ENCODE measurements at places on chromosomes 5 and 9. TPM values are rescaled to one million over a fixed set of nuclear protein-coding genes. Genes with fewer than 3 reads are reported as not detected.

GRCh38 chr9:134071149-134071548 is 3.3 kb upstream of the BRD3 start:
- DNase-seq: no peak

- no peak for DNase-seq
Measured at GRCh38 chr9:77865385-77866047, 166.1 kb downstream of the GNAQ start.

Gene HACD4
- total RNA-seq: 0.77 TPM

Gene CYLC2
- not detected for total RNA-seq

Gene PHF24
- 0.76 TPM for total RNA-seq

Gene SMIM33
- not detected for total RNA-seq

- no peak for DNase-seq
Measured at GRCh38 chr5:136155761-136156160, 23.1 kb downstream of the SMAD5 start.

Gene SLC1A1
- total RNA-seq: 14.1 TPM

GRCh38 chr9:893843-894420 is 52.4 kb downstream of the DMRT1 start:
- peak; percentile 18 for DNase-seq

- DNase-seq: no peak
Measured at GRCh38 chr5:102294886-102295395, 1.1 kb downstream of the SLCO4C1 start.

Gene ZNG1C
- 1.3 TPM for total RNA-seq

Gene PCDHA11
- 0.26 TPM for total RNA-seq

DNA sequence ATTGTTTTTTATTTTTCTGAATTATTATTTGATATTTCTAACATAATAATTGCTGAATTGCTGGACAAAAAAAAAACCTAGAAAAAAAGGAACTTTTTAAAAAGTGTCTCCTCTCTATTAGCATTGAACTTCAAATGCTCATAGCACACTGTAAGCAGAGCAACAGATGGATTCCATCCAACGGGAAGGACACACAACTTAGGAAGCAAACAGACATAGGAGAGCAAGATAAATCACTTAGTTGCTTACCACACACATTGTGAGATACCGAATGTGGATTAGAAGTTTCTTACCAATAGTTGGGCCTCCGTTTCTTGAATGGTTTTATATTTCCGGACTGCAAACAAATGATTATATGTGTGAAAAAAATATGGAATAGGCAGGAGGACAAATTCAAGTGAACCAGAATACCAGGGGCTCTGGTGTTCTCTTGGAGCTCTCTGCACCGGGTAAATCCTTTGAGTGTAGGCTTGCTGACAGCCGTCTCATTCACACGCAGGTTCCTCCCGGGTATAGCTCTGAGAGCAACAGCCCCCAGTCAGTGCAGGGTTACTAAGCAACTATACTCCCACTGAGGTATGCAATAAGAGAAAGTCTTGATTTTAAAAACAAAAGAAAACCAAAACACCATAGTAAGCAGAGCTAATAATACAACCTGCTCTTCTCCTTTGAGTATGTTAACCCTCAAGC is 217.6 kb downstream of the TMEM167A start:
- no peak for DNase-seq

DNA sequence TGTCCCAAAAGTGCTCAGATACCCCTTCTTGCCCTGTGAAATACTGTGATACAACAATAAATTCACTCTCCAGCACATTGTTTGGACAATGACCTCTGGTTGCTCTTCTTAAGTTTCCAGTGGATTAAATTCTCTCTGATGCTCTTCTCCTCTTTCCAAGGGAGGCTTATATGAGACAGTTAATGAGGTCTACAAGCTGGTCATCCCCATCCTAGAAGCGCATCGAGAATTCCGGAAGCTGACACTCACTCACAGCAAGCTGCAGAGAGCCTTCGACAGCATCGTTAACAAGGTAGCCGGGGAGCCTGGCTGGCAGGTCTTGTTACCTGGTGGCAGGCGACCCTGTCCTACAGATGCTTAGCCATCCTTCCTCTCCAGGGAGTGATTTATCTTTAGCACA is 226.5 kb downstream of the DOCK8 start:
- DNase-seq: no peak

DNA sequence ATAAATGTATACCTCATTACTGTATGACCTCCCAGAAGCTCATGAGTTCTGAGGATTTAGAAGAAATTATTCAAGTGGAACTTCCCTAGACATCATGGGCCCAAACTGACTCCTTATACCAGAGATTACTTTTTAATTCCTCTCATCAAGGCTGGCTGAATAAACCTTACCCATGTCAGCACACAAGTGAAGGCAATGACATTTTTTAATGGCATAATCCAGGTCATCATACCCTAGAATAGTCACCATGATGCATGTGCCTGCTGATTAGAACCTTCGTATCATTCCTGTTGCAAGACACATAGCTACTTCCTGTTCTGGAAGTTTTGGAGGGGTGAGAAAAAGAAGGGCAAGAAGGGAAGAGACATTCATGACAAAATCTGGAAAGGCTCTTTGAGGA is 49.8 kb upstream of the IFNK start:
- DNase-seq: no peak

Gene AFAP1L1
- 26.9 TPM for total RNA-seq

All from uterus (tissue), 4 donors.